ENCODE measurements at places on chromosomes 13 and 19.

DNA sequence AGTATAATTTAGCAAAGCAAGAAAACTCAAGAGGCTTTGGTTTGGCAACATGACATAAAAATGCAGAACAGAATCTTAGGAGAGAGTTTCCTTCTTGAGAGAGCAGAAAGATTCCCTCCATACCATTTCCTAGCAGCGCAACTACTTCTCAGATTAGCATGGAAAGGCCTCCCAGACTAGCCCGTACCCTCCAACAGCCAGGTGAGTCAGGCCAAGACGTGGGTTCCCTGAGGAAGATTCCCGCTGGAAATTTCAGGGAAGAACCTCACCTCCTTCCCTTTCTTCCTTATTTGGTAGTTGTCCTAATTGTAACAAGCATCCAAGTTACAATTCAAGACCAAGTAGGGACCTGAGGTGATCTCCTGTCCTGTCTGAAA, 12.3 kb downstream of the COL4A2 start:
- DNase-seq, result no peak

DNA sequence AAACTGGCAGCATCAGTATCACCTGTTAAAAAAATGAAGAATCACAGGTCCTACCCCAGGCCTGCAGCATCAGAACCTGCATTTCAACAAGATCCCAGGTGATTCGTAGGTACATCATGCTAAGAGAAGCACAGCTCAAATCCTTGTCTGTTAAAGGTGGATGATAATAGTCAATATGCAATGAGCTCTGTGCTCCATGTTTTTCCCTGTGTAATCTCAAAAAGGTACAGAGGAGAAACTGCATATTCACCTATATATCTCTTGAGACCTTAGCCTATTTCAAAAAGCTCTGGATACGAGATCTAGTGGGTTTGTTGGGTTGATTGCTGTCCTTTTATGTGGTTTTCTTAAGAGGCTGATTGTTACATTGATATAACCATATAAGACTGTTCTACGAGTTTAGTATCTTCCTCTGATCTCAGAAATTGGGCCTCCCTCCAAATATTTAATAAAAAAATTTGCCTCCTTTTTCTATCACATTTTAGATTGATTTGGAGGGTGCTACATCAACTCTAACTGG, 148.9 kb downstream of the DCT start:
- no peak for DNase-seq

- DNase-seq, result no peak
Measured at GRCh38 chr13:26707122-26708006, 53.2 kb downstream of the GPR12 start.

GRCh38 chr13:106145997-106146864, 389.2 kb downstream of the EFNB2 start:
- no peak for DNase-seq

DNA sequence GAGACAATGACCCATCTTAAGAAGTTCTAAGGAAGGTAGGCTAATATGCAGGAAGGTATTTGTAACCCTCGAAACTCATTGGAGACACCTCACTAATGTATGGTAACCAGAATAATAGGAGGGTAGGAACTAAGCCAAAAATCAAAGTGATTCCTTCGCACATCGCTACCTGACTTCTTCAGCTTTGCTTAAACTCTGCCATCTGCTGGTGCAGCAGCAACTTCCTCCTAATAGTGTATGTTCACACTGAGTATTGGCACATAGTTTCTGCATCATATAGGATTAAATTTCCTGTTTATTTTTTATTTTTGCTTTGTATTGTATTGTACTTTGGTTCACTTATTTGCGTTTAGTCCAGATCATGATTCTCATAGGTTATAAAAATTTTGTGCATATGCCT, 676.2 kb downstream of the GPC5 start:
- DNase-seq, result no peak

GRCh38 chr13:91719033-91719432, 320.6 kb downstream of the GPC5 start:
- no peak for DNase-seq

DNA sequence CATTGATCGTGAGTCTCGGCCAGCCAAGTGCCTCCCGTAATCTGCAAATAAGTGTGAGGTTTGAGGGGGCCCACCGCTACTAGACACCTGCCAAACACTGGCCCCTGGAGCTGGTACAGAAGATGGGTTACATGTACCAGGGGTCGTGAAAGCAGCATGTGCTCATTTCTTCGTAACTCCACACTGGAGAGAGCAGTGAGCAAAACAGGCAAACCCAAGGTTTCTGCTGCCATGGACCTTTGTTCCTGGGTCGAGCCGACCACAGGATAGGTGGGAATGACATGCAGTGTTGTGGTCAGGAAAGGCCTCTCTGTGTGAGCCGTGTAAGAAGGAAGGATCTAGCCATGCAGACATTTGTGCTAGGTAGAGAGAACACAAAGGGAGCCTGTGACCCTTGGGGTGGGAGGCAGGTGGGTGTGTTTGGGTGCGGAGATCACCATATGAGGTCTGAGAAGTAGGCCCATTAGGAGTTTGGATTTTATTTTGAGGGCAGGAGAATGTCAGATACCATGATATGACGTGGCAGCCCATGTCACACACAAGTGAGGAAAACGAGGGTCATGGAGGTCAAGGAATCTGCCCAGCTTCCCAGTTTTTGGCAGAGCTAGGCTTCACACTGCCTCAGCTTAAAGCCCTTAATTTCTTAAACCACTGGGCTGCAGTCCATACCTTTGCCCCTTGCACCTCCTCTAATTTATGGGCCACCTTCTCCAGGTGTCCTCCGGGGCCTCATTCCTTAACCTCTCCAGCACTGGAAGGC, 919 bp downstream of the GTF3A start:
- no peak for DNase-seq

DNA sequence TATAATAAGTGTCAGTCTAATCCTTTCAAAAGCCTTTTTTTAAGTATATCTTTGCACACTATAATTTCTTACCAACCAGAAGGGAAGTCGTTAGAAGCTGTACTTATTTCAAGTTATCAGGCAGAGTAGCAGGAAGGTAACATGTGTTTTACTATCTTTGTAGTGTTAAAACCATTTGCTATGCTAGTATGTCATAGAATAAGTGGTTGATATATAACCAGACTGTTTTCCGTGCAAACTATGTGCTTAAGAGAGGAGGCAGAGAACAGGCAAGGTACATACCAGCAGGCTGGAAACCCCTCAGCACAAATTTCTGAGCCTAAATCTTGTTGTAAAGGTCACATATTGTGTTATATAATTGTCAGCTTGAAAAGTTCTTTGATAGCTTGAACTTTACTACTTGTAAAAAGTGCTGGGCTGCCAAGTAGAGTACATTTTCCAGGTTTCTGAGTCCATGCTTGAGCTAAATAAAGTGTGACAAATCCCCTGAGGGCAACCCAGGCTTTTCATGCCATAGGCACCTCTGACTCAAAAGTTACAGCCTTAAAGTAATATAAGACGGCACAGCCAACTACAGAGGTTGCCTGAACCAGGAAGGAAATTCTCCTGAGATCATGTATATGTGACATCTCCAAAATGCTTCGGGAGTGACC, 1297.4 kb downstream of the PCDH9 start:
- DNase-seq, result no peak

- no peak for DNase-seq
Measured at GRCh38 chr13:97238432-97238831, 16.3 kb downstream of the MBNL2 start.

DNA sequence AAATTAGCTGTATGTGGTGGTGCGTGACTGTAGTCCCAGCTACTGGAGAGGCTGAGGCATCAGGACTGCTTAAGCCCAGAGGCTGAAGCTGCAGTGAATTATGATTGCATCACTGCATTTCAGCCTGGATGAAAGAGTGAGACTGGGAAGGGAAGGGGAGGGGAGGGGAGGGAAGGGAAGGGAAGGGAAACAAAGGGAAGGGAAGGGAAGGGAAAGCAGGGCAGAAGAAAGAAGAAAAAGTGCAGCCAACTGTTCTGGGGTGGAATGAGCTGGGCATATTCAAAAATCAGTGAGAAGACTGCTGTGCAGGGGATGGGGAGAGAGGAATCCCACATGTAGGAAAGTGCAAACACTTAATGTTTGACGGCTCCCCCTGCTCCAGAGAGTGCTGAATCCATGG, 905.5 kb downstream of the UQCRFS1 start:
- no peak for DNase-seq

DNA sequence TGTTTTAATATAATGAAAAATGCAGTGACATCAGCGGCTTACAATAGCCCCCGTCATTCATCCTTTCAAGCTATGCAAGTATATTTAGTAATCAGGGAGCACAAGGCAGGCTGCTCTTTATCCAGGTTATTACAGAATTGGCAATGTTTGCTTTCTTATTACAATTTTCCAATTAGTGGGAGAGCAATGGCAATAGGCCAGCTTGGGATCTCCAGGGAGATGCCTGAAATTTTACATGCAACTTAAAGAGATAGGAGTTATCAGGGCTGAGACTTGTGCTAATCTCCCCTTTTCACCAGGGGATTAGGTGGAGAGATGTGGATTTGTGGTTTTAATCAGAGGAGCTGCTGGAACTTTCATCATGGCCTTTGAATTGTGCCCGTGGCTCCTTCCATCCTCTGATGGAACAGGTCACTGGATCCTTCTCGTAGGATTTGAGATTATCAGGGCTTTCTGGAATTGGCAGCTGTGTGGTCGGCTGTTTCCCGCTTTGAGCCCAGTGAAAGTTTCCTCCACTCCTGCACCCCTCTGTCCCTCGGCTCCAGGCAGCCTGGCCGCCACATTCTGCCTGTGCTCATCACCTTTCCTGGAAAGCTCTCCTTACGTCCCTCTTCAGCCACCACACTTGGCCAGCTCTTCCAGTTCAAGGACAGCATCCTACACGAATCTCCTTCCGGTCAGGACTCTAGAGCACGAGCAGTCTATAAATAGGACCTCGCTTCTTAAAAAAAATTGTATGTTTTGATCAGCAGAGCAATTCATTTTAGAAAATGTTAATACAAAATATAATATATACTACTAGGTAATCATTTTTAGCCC, 47.0 kb downstream of the CBY2 start:
- no peak for DNase-seq

DNA sequence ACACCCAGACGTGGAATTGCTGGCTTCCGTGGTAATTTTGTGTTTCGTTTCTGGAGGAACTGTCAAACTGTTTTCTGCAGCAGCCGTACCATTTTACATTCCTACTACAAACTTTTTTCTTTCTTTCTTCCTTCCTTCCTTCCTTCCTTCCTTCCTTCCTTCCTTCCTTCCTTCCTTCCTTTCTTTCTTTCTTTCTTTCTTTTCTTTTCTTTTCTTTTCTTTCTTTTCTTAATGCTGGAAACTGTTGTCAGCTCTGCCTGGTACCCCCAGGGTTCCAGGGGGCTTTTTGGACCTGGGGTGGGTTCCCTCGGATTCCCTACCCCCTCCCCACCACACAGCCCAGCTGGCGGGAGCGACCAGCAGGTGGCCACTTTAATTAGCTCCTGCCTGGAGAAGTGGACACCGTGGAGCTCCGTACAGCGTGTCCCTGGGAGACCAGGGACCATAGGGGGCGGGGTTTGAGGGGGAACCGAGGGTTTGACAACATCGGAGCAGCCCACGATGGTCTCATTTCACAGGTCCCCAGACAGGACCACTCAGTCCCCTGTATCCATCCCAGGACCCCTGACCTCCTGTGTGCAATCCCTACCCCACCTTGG, 24.4 kb downstream of the CELF5 start:
- DNase-seq, result no peak

DNA sequence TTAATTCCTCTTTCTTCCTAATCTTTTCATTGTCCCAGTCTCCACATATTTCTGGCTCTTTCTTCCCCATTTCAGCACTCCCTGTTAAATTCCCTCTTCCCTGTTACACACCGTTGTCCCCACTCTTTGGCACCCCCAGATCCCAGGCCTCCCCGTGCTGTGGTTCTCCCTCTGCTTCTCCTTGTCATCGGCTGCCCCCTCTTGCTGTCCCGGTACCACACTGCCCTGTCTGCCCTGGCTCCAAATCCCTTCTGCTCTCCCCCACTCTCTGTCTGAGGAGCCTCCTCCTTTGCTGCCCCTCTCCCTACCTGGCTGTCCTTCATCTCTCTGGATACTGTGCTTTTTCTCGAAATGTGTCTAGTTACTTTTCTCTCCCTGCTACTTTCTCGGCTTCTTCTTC, 983 bp downstream of the ZNF415 start:
- DNase-seq, result no peak

All from activated CD8-positive, alpha-beta memory T cell treated with anti-CD3 and anti-CD28 coated beads, Interleukin-2, amount 50 U/mL, for 4 hours (primary cell).